ENCODE measurements at places on chromosomes 12 and 14.

- no peak for DNase-seq
Measured at GRCh38 chr12:120000556-120000955, 11.5 kb downstream of the BICDL1 start.

GRCh38 chr12:69457433-69457832 lies 12.8 kb upstream of the FRS2 start:
- DNase-seq, result no peak

DNA sequence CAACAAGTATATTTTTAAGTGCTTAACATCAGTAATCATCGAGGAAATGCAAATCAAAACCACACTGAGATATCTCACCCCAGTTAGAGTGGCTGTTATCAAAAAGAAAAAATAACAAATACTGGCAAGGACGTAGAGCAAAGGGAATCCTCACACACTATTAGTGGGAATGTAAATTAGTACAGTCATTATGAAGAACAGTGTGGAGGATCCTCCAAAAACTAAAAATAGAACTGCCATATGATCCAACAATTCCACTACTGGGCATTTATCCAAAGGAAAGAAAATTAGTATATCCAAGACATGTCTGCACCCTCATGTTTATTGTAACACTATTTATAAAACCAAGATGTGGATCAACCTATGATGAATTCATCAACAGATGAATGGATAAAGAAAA lies 149.0 kb upstream of the PWP1 start:
- no peak for DNase-seq

DNA sequence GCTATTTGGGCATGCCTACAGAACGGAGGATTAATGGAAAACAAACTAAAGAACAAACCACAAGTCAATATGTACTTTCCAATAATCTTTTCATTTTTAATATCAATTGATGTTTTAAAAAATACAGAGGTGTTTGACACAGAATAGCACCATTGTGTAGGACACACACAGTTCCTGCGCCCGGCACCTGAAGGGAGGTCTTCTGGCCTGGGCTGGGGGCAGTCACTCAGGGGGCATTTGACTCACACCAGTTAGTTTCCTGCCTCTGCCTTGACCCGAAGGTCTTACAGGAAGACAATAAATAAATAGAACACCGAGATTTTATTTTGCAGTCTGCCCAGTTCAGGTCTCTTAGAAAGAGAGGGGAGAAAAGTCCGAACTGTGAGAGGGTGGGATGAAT lies 9.5 kb downstream of the TMEM106C start:
- DNase-seq, result no peak

GRCh38 chr12:62268956-62269355 lies 8.8 kb downstream of the USP15 start:
- DNase-seq, result no peak

- DNase-seq, result no peak
Measured at GRCh38 chr14:86999036-86999435, 993.9 kb downstream of the GALC start.

GRCh38 chr14:33952541-33952940 lies 1.7 kb upstream of the EGLN3 start:
- DNase-seq, result no peak

Measured in stimulated activated CD8-positive, alpha-beta memory T cell treated with anti-CD3 and anti-CD28 coated beads, Interleukin-4, amount 100 ng/mL, for 4 hours (primary cell).